Dermis blood vessel endothelial cell (primary cell): ENCODE measurements at places on chromosomes 16 and 17.

GRCh38 chr16:62225675-62226074 is 189.4 kb upstream of the CDH8 start:
- DNase-seq: no peak

DNA sequence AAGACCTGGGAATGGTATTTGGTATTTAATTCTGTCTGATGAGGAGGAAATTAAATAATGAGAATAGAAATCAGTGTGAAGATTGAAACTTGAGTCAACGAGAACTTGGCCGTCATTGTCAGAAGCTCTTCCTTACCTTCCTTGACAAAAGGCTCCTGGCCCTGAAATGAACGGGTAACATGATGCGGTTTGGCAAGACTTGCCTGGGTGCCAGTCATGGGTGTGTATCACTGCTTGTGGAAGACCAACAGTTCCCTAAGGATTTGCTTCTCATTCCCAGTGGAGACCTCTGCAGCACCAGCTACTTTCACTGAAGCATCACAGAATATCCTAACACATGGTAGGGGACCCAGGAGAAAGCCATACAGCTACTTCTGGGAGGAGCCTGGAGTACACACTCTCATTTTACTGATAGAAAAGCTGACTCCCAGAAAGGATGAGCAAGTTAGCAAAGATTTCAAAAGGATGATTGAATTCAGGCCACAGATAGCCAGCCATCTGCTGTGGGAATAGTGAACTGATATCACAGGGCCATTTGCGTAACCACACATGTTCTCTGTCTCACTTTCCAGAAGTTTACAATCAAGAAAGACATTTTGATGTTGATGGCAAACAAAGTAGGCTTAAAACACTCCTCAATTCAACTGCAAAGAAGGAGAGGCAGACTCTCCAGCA is 258.1 kb upstream of the SALL1 start:
- no peak for DNase-seq

- DNase-seq: no peak
Measured at GRCh38 chr17:62790564-62790986, 17.5 kb downstream of the MARCHF10 start.

GRCh38 chr17:4444782-4445473 is 11.2 kb downstream of the SPNS3 start:
- DNase-seq: peak; percentile 11

DNA sequence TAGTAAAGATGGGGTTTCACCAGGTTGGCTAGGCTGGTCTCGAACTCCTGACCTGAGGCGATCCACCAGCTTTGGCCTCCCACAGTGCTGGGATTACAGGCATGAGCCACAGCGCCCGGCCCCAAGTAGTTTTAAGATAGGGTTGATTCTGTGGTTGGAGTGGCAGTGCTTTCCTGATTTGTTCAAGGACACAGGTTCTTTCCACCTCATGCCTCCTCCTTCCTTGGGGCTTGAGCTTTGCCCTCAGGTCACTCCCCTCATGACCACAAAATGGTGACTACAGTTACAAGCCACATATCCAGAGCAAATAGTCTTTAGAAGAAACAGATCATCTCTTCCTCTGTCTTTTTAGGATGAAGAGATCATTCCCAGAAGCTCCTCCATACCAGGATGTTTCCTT is 25.3 kb upstream of the SMURF2 start:
- DNase-seq: no peak

- peak; percentile 7 for DNase-seq
Measured at GRCh38 chr16:48498769-48499631, 111.0 kb downstream of the N4BP1 start.

DNA sequence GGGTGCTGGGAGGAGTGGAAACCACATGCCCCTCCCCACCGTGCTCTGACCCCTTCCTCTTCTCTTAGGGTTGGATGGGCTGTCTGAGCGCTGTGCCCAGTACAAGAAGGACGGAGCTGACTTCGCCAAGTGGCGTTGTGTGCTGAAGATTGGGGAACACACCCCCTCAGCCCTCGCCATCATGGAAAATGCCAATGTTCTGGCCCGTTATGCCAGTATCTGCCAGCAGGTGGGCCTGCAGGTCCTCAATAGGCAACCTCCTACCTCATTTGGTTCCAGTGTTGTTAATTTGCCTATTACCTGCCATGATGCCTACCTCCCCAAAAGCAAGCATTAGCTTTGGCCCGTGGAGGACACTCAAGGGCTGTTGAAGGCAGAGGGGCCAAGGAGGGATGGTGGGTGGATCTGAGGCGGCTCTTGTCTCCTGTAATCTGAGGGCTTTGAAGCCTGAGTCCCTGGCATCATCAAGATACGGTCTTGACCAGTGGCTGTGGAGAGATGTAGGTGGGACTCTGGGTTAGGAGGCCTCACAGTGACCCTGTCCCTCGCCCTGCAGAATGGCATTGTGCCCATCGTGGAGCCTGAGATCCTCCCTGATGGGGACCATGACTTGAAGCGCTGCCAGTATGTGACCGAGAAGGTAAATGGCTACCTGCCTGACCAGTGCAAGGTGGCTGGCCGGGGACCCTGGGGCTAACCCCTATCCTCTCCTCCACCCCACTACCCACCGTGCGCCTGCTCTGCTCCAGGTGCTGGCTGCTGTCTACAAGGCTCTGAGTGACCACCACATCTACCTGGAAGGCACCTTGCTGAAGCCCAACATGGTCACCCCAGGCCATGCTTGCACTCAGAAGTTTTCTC is 3.4 kb downstream of the ALDOA start:
- DNase-seq: peak; percentile 65

DNA sequence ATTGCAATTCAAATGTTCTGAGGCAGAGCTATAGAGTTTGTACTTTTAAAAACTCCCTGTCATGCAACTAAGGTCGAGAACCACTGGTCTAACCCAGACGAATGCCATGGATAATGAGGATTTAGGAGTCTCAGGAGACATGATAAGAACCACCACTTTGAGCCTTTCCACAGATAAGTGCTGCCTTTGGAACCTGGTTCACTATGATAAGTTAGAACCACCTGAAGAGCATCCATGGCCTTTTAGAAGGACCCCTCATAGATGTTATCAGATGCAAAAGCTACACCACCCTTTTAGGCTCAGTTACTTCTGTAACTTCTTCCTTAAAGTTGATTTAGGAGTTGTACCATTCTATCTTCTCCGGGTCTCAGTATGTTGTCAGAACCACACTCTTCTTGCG is 350.6 kb upstream of the CCL2 start:
- no peak for DNase-seq

DNA sequence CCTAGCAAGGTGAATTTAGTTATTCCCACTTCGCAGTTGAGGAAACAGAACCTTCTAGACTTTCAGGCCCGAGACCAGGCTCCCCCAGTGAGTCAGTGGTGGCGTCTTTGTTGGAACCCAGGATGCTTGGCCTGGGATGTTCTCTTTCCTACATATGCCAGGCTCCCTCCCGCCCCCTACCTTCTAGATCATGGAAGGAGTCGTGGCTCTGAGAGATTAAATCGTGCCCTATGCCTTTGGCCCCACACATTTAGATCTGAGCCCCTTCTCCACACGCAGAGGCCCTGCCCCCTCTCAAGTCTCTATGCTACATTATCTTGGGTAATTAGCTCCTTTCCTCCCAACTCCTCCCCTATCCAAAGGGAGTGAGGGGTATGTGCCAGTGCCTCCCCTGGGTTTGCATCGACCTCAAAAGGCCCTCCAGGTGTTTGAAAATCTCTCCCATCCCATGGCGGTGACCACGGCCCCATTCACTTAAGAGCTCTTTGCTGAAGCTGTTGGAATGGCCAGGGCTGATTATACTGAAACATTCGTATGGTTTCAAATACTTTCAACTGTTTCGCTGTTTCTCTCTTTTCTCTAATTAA is 3.0 kb downstream of the NGFR start:
- no peak for DNase-seq

GRCh38 chr16:25635454-25635853 is 56.3 kb upstream of the HS3ST4 start:
- no peak for DNase-seq

- DNase-seq: no peak
Measured at GRCh38 chr17:61414141-61414935, 14.7 kb downstream of the TBX2 start.

DNA sequence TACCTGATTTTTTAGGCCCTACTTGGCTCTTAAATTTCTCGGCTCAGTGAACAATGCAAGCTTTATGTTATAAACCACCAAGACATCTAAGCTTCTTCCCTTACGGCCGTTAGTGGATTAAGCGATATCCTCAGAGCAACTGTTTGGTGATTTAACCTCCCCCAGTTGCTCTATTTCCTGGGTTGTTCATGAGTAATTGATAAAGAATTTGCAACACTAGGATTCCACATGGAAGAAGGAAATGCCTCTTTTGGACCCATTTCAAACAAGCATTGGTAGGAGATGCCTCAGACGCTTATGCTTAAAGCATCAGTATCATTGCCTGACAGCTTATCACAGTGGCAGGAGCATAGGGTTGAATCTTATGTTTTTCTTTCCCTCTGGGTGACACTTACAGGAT is 65.3 kb downstream of the RBFOX1 start:
- no peak for DNase-seq

DNA sequence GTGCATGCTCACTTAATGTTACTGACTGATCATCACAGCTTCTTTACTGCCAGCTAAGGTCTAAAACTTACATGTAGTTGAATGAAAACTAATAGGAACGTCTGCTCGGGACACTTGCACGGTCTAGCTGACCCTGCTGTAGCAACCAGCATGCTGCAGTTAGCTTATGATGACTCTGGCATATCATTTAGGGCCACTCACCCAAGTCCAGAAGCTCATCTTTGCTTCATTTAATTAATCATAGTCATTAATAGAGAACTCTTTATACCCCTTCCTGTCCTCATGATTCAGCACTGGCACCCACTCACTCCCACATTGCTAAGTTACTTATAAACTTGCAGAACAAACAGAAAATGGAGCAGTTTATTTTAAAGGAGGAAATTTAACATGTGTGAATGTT is 136.3 kb downstream of the NLK start:
- DNase-seq: no peak

DNA sequence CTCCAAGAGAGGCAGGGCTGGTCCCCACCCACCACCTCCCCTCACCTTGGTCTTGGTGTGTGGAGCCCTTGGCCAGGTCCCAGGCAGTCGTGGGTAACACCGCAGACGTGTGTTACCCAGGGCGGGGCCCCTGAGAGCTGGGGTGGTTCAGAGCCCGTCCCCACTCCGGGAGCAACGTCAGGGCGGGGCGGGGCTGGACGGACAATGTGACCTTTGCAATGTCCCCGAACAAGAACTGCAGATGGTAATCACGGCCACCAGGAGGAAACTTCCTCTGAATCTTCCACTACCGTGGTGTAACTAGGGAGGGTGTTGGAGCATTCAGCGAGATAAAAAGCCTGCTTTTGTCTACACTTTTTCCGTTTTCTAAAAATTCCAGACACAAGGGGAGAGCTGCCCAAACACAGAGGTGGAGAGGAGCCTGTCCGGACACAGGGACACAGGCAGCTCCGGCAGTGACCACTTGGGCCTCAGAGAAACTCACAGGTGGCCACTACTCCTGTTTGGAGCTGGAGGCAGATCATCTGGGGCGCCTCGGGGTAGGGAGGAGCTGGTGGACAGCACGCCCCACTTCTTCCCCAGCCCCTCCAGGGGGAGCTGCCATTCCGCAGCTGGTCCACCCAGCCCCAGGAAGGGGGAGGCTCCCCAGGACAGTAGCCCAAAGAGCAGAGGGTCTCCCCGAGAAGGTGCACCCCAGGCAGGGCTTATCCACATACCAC is 14.2 kb upstream of the SLC38A10 start:
- peak; percentile 75 for DNase-seq
